CD8-positive, alpha-beta memory T cell (primary cell): ENCODE measurements at places on chromosomes 13 and 19.

DNA sequence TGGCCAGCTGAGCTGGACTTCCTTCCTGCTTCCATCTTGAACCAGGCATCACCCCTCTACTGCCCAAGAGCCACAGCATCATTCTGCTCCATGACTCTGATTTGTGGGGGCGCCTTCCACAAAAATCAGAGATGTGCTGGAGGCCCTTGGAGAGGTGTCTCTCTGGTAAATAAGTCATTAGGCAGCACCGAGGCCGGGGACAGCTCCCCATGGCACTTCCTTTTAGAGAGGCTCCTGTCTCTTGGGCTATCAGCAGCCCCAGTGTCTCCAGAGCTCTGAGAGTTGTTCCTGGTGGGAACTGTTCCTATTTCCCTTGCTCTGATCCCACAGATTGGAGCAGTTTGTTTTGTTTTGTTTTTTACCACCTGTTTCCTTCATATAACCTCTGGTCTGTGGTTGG is 19.9 kb downstream of the NWD1 start:
- H3K4me1 ChIP-seq, result no peaks in the 10 kb centered on the region
- H3K4me3 ChIP-seq, result no peak overlapping the region
- H3K27ac ChIP-seq, result no peak overlapping the region
- no peak for DNase-seq
- H3K36me3 ChIP-seq, result no peaks in the 10 kb centered on the region

- no peaks in the 10 kb centered on the region for H3K36me3 ChIP-seq
- no peak for DNase-seq
- H3K27me3 ChIP-seq, result no peaks in the 10 kb centered on the region
- H3K27ac ChIP-seq, result peak overlapping the region; percentile 14
- H3K4me1 ChIP-seq, result peaks cover 33% of the 10 kb centered on the region
Measured at GRCh38 chr19:19591133-19591825, 27.2 kb downstream of the PBX4 start.

GRCh38 chr19:13997631-13997962 is 8.5 kb downstream of the RFX1 start:
- H3K27ac ChIP-seq, result no peak overlapping the region
- H3K4me1 ChIP-seq, result peaks cover 30% of the 10 kb centered on the region
- peaks cover 9% of the 10 kb centered on the region for H3K36me3 ChIP-seq
- no peak overlapping the region for H3K4me3 ChIP-seq

DNA sequence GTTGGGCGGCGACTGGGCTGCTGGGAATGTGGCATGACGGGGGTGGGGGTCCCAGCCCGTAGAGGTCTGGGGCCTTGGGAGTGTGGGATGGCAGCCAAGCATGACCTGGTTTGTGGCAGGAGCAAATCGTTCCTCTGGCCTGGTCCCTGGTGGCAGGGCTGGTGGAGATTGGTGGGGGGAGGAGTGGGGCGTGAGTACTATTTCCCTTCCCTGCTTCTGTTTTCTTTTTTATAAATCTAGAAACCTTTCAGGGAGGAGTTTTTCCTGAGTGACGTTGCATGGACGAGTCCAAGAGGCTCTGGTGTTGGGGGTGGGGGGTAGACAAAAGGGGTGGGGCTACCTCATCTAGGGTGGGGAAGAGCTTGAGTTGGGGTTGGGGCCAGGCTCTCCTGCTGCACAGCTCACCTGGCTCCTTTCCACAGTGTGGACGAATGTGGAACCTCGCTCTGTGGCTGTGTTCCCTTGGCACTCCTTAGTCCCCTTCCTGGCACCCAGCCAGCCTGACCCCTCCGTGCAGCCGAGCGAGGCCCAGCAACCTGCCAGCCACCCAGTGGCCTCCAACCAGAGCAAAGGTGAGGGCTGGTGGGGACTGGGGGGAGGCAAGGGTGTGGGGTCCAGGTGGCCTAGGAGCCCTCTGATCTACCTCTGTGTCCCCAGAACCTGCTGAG is 15.4 kb upstream of the PRR19 start:
- H3K36me3 ChIP-seq, result peaks cover 20% of the 10 kb centered on the region
- peaks cover 37% of the 10 kb centered on the region for H3K4me1 ChIP-seq
- no peak overlapping the region for H3K4me3 ChIP-seq

GRCh38 chr13:26343816-26344215 is 89.9 kb downstream of the CDK8 start:
- H3K27me3 ChIP-seq, result no peaks in the 10 kb centered on the region
- no peak overlapping the region for H3K4me3 ChIP-seq
- H3K36me3 ChIP-seq, result no peaks in the 10 kb centered on the region

DNA sequence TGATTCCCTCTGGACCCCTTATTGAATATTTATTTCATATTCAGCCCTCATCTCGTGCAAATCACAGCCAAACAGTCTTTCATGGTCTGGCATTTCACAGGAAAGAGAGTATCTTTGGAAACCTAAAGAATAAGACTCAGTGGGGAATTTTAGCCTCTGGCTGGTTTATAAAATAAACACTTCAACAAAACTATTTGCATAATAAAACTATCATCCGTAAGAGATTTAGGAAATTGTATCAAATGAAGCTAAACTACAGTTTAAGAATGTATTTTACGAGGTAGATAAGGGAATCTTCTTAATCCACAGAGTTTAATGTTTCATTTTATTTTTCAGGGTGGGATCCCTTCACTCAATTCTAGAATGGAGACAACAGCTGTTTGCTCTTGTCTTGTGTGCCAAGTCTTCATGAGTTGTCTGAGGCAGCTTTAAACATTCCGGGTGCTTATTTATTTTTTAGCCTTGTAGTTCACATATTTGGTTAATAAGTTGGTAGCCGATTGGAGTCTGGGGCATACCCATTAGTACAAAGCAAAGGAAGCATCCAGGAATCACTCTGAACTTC is 634.4 kb upstream of the KLF12 start:
- H3K4me3 ChIP-seq, result no peak overlapping the region
- H3K4me1 ChIP-seq, result no peaks in the 10 kb centered on the region
- no peaks in the 10 kb centered on the region for H3K27me3 ChIP-seq
- no peaks in the 10 kb centered on the region for H3K36me3 ChIP-seq

DNA sequence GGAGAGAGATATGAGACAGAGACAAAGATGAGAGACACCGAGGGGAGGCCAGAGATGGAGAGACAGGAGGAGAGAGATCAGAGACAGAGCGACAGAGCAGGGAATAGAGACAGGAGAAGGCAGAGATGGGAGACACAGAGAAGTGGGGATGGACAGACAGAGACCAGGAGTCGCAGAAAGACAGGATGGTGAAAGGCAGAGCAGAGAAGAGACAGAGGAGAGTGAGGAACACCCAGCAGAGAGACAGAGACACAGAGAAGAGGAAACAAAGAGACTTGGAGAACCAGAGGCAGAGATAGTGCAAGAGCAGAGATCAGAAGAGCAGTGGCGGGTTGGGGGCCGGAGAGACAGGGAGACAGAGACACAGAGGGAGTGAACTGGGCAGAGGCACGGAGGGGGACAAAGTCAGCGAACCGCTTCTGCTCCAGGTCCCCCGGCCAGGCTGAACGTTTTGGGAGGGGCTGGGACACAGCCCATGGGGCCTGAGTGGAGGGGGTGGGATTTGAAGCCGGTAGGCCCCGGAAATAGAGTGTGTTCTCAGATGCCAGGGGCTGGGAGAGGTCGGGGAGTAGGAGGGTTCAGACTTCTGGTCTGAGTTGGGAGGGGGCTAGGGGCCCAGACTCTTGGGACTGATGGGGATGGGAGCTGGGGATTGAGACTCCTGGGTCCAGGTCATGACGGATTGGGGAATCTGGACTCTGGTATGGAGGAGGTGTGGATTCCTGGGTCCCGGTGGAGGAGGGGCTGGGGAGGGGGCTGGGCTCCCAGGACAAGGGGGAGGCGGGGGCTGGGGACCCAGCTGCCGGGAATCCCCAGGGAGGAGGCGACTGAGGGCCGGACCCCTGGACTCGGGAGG is 654 bp downstream of the ZNF579 start:
- DNase-seq, result no peak
- peaks cover 16% of the 10 kb centered on the region for H3K4me1 ChIP-seq
- no peaks in the 10 kb centered on the region for H3K27me3 ChIP-seq

- no peak for DNase-seq
- H3K4me3 ChIP-seq, result no peak overlapping the region
- no peaks in the 10 kb centered on the region for H3K36me3 ChIP-seq
- no peak overlapping the region for H3K27ac ChIP-seq
Measured at GRCh38 chr19:3129112-3129511, 6.7 kb upstream of the GNA15 start.

DNA sequence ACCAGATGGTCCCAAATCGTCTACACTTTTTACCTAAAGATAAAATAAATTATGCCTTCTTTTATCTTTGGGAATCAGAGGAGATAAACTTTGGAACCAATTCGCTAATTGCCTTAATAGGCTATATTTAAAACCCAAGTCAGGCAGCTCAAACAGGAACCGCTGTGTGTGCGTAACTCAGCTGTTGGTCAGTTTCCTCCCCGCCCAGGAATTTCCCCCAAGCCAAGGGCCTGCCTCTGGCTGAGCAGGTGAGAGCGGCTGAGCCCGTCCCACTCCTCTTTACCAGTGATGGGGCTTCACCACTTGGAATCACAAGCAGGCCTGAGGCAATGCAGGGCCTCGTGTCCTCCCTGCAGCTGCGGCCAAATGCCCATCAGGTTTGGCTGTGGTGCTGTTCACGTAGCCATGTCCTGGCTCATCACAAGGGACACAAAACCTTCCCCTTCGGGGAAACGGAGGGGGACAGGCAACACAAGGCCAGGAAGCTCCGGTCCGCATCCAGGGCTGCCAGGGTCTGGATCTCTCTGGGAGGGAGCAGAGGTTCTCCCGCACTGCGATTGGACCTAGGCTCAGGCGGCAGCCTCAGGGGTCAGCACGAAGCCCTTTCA is 503 bp upstream of the SLC7A9 start:
- H3K27ac ChIP-seq, result no peak overlapping the region
- H3K4me1 ChIP-seq, result no peaks in the 10 kb centered on the region
- no peak overlapping the region for H3K4me3 ChIP-seq
- no peaks in the 10 kb centered on the region for H3K27me3 ChIP-seq
- DNase-seq, result no peak

DNA sequence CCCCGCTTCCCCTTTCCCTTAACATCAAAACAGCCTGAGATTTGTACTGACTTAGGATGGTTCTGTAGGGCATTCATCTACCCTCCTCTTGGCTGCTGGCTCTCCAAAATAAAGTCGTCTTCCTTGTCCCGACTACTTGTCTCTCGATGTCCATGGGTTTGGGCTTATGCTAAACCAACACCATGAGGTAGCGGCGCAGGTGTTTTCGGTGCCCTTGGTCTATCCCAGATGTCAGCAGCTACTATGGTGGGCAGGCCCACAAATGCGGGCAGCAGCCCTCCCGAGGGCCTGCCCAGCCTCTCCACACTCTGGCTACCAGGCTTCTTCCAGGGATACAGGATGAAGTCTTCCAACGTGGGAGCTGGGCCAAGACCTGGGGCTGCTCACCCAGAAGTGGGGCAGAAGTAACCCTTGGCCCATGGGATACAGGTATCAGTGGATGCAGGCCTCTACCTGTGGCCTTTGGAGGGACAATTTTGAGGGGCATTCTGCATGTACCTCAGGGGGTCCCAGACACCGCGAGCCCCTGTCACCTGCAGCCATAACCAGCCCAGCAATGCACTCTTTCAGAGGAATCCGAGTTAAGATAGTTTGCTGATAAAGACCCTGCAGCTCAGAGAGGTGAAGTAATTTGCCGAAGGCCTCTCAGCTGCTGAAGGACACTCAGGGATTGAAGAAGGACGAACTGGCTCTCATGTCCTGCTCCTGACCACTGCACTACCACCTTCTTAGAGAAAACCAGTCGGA is 47.8 kb upstream of the VSTM2B start:
- no peak for DNase-seq
- H3K27ac ChIP-seq, result no peak overlapping the region
- H3K4me3 ChIP-seq, result no peak overlapping the region
- no peaks in the 10 kb centered on the region for H3K4me1 ChIP-seq
- no peaks in the 10 kb centered on the region for H3K36me3 ChIP-seq

- H3K4me1 ChIP-seq, result no peaks in the 10 kb centered on the region
- H3K4me3 ChIP-seq, result no peak overlapping the region
- no peak for DNase-seq
- peaks cover 4% of the 10 kb centered on the region for H3K27me3 ChIP-seq
Measured at GRCh38 chr13:95624020-95624419, 20.5 kb downstream of the DZIP1 start.

GRCh38 chr13:106916329-106916976 is 348.5 kb upstream of the ARGLU1 start:
- H3K27me3 ChIP-seq, result no peaks in the 10 kb centered on the region
- no peaks in the 10 kb centered on the region for H3K36me3 ChIP-seq
- H3K27ac ChIP-seq, result no peak overlapping the region
- no peak for DNase-seq
- peaks cover 8% of the 10 kb centered on the region for H3K4me1 ChIP-seq

DNA sequence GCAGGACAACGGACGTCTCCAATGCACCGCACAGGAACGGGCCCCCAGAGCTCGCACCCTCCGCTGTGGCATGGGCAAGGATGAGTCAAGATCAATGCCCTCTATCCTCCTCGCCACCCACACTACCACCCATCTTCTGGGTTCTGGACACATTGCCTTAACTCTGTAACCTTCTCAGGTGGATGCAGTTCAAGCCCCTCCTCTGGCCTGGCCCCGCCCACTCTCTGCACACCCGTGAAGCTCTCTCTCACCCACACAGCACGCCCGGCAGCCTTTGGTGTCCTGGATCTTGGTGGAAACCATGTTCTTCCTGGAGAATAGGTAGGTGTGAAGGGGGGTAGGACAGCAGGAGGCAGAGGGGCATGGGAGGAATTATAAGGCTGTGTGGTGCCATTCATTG is 20.7 kb downstream of the MAP4K1 start:
- H3K4me1 ChIP-seq, result no peaks in the 10 kb centered on the region
- DNase-seq, result no peak
- no peaks in the 10 kb centered on the region for H3K27me3 ChIP-seq
- H3K27ac ChIP-seq, result no peak overlapping the region
- H3K36me3 ChIP-seq, result peaks cover 28% of the 10 kb centered on the region
- H3K4me3 ChIP-seq, result no peak overlapping the region

- no peak overlapping the region for H3K4me3 ChIP-seq
- no peaks in the 10 kb centered on the region for H3K36me3 ChIP-seq
- no peak overlapping the region for H3K27ac ChIP-seq
- no peaks in the 10 kb centered on the region for H3K4me1 ChIP-seq
- H3K27me3 ChIP-seq, result no peaks in the 10 kb centered on the region
Measured at GRCh38 chr13:51933466-51934058, 71.8 kb downstream of the CCDC70 start.
